Activated CD4-positive, alpha-beta memory T cell treated with anti-CD3 and anti-CD28 coated beads for 36 hours (primary cell): ENCODE measurements at places on chromosomes 11 and 22. TPM values are rescaled to one million over a fixed set of nuclear protein-coding genes. Genes with fewer than 3 reads are reported as not detected.
A peak's percentile ranks its signal among the peaks of the same experiment; 100 is the strongest.

Gene VPREB1
- total RNA-seq = not detected

Gene HSPB2
- total RNA-seq = not detected

Gene MPZL3
- 47.3 TPM for total RNA-seq

Gene TRPM5
- total RNA-seq = not detected

Gene TTC36
- not detected for total RNA-seq

Gene RASGRP2
- 7.5 TPM for total RNA-seq

Gene MMP8
- total RNA-seq = not detected

Gene LINC01488
- total RNA-seq = not detected

Gene FOLH1
- total RNA-seq = not detected

Gene CD3G
- 138 TPM for total RNA-seq

GRCh38 chr11:13011466-13012055 lies 2.4 kb downstream of the RASSF10 start:
- H3K36me3 ChIP-seq = no peaks in the 10 kb centered on the region
- H3K27ac ChIP-seq = no peak overlapping the region
- no peak for DNase-seq
- H3K4me1 ChIP-seq = peaks cover 7% of the 10 kb centered on the region

GRCh38 chr11:119205080-119205479 lies 1.1 kb upstream of the CBL start:
- H3K36me3 ChIP-seq = peaks cover 2% of the 10 kb centered on the region
- H3K4me3 ChIP-seq = no peak overlapping the region
- no peak overlapping the region for H3K27ac ChIP-seq
- no peaks in the 10 kb centered on the region for H3K27me3 ChIP-seq
- DNase-seq = no peak

DNA sequence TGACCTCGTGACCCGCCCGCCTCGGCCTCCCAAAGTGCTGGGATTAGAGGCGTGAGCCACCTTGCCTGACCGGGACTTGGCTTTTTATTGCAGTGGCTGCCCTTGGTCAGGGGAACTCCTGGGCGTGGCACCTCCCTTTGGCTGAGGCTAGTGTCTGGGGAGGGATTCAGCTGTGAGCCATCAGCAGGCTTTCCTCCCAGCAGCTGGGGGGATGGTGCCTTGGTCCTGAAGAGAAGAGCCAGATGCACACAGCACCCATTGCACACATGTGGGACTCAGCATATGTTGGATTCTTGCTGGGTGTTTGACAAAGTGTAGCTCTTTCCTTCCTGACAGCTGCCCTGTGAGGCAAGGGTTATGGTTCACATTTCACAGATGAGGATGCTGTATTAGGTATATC lies 8.4 kb downstream of the CYTH4 start:
- no peak overlapping the region for H3K4me3 ChIP-seq
- peaks cover 82% of the 10 kb centered on the region for H3K4me1 ChIP-seq
- no peaks in the 10 kb centered on the region for H3K27me3 ChIP-seq
- no peak for DNase-seq
- H3K27ac ChIP-seq = no peak overlapping the region

DNA sequence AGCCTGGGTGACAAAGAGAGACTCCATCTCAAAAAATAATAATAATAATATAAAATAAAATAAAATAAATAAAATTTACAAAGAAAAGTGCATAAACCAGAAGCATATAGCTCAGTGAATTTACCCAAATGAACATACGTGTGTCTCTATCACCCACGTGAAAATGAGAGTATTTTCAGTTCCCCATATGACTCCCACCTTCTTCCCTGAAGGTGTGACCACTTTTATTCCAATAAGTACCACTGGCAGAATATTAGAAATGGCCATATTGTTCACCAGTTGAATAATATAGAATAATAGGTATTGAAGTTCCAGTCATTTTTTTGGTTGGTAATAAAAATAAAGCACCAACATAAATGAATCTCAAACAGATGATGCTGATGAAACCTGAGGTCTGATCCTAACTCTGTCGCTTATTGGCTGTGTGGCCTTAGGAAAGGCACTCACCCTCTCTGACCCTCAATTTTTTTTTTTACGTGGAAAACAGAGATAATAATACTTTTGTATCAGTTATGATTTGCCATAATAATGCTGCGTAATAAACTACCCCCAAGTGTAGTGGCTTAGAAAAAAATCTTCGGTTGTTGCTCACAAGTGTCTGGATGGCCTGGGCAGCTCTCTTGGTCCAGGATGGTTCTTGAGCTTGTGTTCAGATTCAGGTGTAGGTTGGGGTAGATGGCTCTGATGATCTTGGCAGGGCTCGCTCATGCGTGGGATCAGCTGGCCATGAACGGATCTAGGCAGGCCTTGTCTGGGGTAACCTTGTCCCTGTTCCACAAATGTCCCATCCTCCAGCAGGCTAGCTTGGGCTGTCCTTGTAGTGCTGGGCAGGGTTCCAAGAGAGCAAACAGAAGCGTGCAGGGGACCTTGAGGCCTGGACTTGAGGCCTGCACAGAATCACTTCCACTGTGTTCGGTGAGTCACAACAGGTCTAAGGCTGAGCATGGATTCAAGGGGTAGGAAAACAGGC lies 88.1 kb downstream of the MYO18B start:
- DNase-seq = no peak
- no peak overlapping the region for H3K4me3 ChIP-seq
- H3K27me3 ChIP-seq = no peaks in the 10 kb centered on the region

DNA sequence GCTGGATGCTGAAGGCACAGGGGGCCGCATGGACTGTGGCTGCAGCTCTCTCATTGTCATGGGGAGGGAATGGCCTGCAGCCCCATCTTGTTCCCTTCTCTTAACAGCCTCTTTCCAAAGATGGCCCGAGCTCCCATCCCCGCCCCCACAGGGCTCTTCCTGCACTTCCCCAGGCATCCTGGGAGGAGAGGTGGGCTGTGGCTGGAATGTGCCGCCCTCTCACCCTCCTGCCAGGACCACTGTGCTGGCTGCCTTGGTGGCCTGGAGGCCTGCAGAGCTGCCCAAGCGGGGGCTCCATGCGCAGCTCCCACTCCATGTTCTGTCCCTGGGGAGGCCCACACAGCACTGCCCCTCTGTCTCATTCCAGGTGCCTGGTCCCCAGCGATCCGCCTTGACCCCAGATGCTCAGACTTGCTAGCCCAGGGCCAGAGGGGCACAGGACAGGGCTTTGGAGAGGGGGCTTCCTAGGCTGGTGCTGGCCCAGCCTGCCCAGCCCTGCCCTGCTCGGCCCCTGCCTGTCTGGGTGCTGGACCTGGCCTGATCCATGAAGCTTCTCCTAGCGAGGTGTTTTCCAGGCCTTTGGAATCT lies 56.6 kb downstream of the RTN4R start:
- no peak overlapping the region for H3K4me3 ChIP-seq
- H3K4me1 ChIP-seq = peaks cover 19% of the 10 kb centered on the region
- H3K27ac ChIP-seq = no peak overlapping the region
- no peaks in the 10 kb centered on the region for H3K27me3 ChIP-seq

DNA sequence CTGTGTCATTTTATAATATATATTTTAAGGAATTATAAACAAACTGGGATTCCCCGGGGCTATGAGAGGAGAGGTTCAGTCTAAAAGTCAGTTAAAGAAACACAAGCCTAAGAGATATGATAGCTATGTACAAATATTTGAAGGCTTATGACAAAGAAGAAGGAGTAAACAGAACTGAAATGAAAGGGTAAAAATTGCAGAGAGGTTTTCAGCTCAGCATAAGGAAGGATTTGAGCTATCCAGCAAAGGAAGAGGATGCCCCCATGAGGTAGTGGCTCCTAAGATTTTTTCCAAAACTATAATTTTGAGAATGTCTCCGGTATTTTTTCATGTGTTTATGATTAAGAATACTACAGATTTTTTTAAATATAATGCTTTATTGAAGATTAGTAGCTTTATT lies 57.9 kb upstream of the ANGPTL5 start:
- no peak for DNase-seq
- no peak overlapping the region for H3K27ac ChIP-seq
- H3K4me3 ChIP-seq = no peak overlapping the region
- no peaks in the 10 kb centered on the region for H3K4me1 ChIP-seq
- H3K36me3 ChIP-seq = no peaks in the 10 kb centered on the region

DNA sequence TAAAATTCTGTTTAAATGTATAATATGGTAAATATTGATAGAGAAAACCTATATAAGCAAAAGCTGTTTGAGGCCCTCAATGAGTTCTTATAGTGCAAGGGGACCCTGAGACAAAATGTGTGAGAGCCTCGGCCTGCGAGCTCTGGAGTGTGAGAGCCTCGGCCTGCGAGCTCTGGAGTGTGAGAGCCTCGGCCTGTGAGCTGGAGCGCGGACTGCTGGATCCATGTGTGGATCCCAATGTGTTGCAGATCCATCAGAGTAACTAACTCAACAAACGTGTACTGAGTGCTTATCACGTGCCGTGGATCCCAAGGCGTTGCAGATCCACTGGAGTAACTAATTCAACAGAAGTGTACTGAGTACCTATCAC lies 6.0 kb downstream of the RTL6 start:
- H3K4me3 ChIP-seq = no peak overlapping the region
- H3K27me3 ChIP-seq = no peaks in the 10 kb centered on the region
- no peak for DNase-seq
- peaks cover 9% of the 10 kb centered on the region for H3K36me3 ChIP-seq
- H3K4me1 ChIP-seq = peaks cover 30% of the 10 kb centered on the region
- H3K27ac ChIP-seq = no peak overlapping the region

- H3K27ac ChIP-seq = no peak overlapping the region
- DNase-seq = no peak
- H3K36me3 ChIP-seq = no peaks in the 10 kb centered on the region
- no peaks in the 10 kb centered on the region for H3K4me1 ChIP-seq
Observed at GRCh38 chr11:93024369-93024768, 54.9 kb downstream of the MTNR1B start.

DNA sequence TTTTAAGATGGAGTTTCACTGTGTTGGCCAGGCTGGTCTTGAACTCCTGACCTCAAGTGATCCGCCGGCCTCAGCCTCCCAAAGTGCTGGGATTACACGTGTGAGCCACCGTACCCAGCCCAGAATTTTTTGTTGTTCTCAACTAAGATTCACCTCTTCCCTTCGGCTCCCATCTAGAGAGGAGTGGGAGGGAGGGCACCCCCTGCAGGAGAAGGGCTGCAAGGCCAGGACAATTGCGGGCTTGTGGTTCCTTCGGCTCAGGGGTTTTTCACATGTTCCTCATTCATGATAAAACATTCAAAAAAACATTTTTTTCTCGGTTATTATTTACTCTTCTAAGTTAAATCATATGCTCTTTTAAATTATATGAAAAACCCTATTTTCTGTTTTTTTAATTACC lies 201.1 kb upstream of the LRRC4C start:
- H3K27me3 ChIP-seq = no peaks in the 10 kb centered on the region
- H3K36me3 ChIP-seq = peaks cover 1% of the 10 kb centered on the region
- H3K4me3 ChIP-seq = no peak overlapping the region
- no peak for DNase-seq

DNA sequence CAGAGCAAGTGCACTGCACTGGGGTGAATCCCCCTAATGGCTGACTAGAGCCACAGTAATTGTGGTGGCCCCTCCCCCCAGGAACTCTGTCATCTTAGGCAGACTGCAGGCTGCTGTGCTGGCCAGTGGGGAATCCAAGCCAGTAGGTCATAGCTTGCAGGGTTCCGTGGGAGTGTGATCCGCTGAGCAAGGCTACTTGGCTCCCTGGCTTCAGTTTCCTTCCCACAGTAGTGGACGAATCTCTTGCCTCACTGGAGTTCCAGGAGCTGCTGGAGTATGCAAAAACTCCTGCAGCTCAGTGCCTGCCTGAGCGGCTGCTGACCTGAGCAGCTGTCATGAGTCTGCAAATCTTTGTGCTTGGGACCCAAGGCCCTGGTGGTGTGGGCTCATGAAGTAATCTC lies 13.2 kb downstream of the OOSP3 start:
- peaks cover 16% of the 10 kb centered on the region for H3K36me3 ChIP-seq
- DNase-seq = no peak
- H3K4me3 ChIP-seq = no peak overlapping the region
- H3K27ac ChIP-seq = no peak overlapping the region

- H3K4me1 ChIP-seq = peaks cover 33% of the 10 kb centered on the region
- peaks cover 32% of the 10 kb centered on the region for H3K36me3 ChIP-seq
- H3K4me3 ChIP-seq = no peak overlapping the region
- no peak for DNase-seq
- no peak overlapping the region for H3K27ac ChIP-seq
Observed at GRCh38 chr11:3995949-3996554, 98.5 kb upstream of the RRM1 start.

GRCh38 chr11:90849312-90849711 lies 626.5 kb upstream of the CHORDC1 start:
- H3K27ac ChIP-seq = no peak overlapping the region
- no peaks in the 10 kb centered on the region for H3K36me3 ChIP-seq
- no peak overlapping the region for H3K4me3 ChIP-seq
- no peaks in the 10 kb centered on the region for H3K4me1 ChIP-seq
- no peak for DNase-seq

- no peak for DNase-seq
- H3K36me3 ChIP-seq = peaks cover 5% of the 10 kb centered on the region
- no peaks in the 10 kb centered on the region for H3K4me1 ChIP-seq
- H3K27ac ChIP-seq = no peak overlapping the region
Observed at GRCh38 chr11:68935516-68936357, 32.0 kb downstream of the IGHMBP2 start.

GRCh38 chr11:3089236-3090061 lies 32.2 kb upstream of the CARS1 start:
- H3K36me3 ChIP-seq = no peaks in the 10 kb centered on the region
- H3K27ac ChIP-seq = no peak overlapping the region
- H3K4me1 ChIP-seq = no peaks in the 10 kb centered on the region
- H3K27me3 ChIP-seq = peaks cover 1% of the 10 kb centered on the region
- no peak for DNase-seq
- no peak overlapping the region for H3K4me3 ChIP-seq

- H3K4me3 ChIP-seq = no peak overlapping the region
- peaks cover 2% of the 10 kb centered on the region for H3K27me3 ChIP-seq
- no peak overlapping the region for H3K27ac ChIP-seq
- no peaks in the 10 kb centered on the region for H3K36me3 ChIP-seq
- DNase-seq = no peak
- H3K4me1 ChIP-seq = no peaks in the 10 kb centered on the region
Observed at GRCh38 chr11:3183523-3183922, 18.4 kb upstream of the OSBPL5 start.

DNA sequence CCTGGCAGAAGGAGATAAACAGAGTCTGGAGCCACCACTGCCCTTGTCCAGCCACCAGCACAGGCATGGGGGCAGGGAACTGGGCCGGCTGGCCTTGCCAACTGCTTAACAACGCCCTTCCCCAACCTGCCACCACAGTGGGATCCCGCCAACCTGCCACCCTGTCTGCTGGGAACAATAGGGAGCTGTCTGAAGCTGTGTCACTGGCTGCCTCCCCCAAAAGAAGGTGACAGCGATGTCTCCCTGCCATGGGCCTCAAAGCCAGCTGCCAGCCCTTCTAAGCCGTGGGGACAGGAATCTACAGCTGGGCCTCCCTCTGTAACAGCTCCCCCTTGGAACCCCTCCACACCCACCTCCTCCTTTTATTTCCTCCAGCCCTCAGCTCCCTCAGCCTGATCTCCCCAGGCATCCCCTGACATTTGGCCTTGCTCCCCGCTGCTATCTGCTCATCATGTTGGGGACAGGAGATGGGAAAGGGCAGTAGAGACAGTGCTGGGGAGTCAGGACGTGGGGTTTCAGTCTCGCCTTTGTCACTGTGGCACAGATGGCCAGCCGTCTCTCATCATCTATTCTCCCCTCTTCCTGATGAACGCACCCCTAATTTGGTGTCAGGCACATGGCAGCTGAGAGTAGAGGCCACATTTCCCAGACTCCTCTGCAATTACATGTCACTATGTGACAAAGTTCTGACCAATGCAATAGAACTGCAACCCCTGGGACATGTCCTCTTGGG lies 51.3 kb upstream of the PRDM11 start:
- no peak overlapping the region for H3K27ac ChIP-seq
- H3K4me3 ChIP-seq = no peak overlapping the region
- peaks cover 13% of the 10 kb centered on the region for H3K4me1 ChIP-seq
- peak; percentile 5 for DNase-seq
- H3K36me3 ChIP-seq = no peaks in the 10 kb centered on the region
- H3K27me3 ChIP-seq = peaks cover 17% of the 10 kb centered on the region
